Right renal pelvis (tissue), 4 donors: ENCODE measurements at places on chromosomes 3 and 15. TPM values are rescaled to one million over a fixed set of nuclear protein-coding genes. Genes with fewer than 3 reads are reported as not detected.

- no peak for DNase-seq
Observed at GRCh38 chr3:64488939-64489338, 198.9 kb downstream of the ADAMTS9 start.

DNA sequence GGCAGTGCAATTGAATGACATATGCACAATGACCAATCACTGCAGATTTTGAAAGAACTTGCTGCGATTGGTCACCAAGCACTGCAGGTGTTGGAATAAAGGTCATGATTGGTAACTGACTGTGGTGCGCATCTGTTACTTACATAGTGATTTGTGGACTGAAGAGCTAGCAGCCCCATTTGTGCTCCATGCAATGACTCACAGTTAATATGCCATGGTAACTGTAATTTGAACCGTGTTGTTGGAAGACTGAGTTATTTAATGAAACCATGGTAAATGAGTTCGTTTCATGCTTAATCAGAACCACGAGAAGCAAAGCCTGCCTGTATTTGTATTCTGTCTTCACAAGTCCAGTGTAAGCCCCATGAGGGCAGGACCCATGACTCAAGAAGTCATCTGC is 220.5 kb downstream of the TJP1 start:
- no peak for DNase-seq

GRCh38 chr3:134609821-134610431 is 40.9 kb downstream of the KY start:
- DNase-seq: no peak

DNA sequence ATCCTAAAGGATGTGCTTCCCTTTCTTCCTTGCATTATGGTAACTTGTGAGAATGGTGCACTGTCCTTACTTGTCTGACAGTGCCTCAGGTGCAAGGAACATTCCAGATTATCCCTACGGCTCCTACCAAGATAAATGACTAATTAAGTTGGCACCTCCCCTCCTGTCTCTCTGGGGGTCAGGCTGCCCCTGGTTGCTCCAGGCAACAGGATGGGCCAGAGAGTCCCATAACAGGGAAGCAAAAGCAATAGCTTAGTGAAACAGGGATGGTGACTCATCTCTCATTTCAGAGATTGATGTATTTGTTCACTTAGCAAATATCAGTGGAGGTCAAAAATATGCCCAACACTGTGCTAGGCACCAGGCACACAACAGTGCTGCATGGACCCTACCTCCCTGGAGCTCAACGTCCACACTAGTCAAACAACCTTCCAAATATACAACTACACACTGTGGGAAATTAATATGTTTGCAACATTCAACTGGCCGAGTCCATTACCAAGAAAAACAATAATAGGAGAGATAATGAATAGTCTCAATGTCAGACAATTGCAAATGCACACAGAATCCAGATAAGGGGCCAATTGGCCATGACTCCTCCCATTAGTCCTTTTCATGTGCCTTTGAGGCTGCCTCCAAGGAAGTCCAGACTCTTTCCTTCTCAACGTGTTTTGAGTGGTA is 249.0 kb downstream of the TLE3 start:
- no peak for DNase-seq

- no peak for DNase-seq
Observed at GRCh38 chr3:8001712-8002111, 499.9 kb upstream of the LMCD1 start.

DNA sequence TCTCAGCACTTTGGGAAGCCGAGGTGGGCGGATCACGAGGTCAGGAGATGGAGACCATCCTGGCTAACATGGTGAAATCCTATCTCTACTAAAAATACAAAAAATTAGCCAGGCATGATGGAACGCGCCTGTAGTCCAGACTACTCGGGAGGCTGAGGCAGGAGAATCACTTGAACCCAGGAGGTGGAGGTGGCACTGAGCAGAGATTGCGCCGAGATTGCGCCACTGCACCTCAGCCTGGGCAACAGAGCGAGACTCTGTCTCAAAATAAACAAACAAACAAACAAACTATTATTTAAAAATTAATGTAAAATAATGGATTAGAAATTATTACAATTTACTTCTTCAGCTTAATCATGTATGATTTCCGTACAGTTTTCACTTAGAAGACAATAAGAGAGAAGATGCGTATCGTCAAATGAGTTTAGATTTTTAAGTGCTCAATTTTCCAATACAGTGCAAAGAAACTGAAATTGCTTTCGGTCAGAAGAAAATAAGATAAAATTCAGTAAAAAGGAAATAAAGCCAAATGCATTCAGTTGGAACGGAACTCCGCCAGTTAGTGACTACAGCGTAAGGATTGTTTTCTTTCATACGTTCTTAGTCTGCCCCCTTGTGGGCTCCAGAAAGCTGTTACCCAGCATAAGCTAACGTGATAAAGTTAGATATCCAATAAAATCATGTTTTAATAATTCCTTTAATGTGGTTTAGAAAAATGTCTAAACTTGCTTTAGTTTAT is 24.8 kb downstream of the AADAC start:
- DNase-seq: peak; percentile 54

- DNase-seq: no peak
Observed at GRCh38 chr3:18712713-18713576, 287.8 kb upstream of the SATB1 start.

- DNase-seq: no peak
Observed at GRCh38 chr15:40999190-40999589, 45.9 kb downstream of the CHAC1 start.

GRCh38 chr3:108124337-108125152 is 33.7 kb upstream of the CD47 start:
- no peak for DNase-seq

- DNase-seq: no peak
Observed at GRCh38 chr3:72891053-72891855, 3.4 kb downstream of the GXYLT2 start.

UMPS gene
- polyA plus RNA-seq: 40.1 TPM

MNS1 gene
- polyA plus RNA-seq: 28.7 TPM

IQCF5 gene
- not detected for polyA plus RNA-seq

BTLA gene
- polyA plus RNA-seq: 0.25 TPM

MAP6D1 gene
- not detected for polyA plus RNA-seq
